MCF 10A (cell line): ENCODE measurements at places on chromosomes 5 and 9. TPM values are rescaled to one million over a fixed set of nuclear protein-coding genes. Genes with fewer than 3 reads are reported as not detected.
A peak's percentile ranks its signal among the peaks of the same experiment; 100 is the strongest.

- H3K27me3 ChIP-seq = no peaks in the 10 kb centered on the region
- H3K36me3 ChIP-seq = peaks cover 50% of the 10 kb centered on the region
- no peak overlapping the region for H3K4me3 ChIP-seq
- peak overlapping the region; percentile 55 for H3K27ac ChIP-seq
Observed at GRCh38 chr5:138000102-138000723, 32.7 kb downstream of the FAM13B start.

GRCh38 chr9:31153250-31153840 is 1231.1 kb upstream of the ACO1 start:
- no peaks in the 10 kb centered on the region for H3K36me3 ChIP-seq
- no peaks in the 10 kb centered on the region for H3K27me3 ChIP-seq
- H3K4me3 ChIP-seq = no peak overlapping the region
- H3K4me1 ChIP-seq = peaks cover 10% of the 10 kb centered on the region

Gene PJA2
- total RNA-seq = 54.4 and 56.9 TPM in 2 replicates

- H3K27me3 ChIP-seq = peaks cover 14% of the 10 kb centered on the region
- no peak overlapping the region for H3K27ac ChIP-seq
- H3K36me3 ChIP-seq = peaks cover 6% of the 10 kb centered on the region
- no peak overlapping the region for H3K4me3 ChIP-seq
- DNase-seq = no peak
Observed at GRCh38 chr9:126618190-126618584, 4.5 kb downstream of the LMX1B start.

Gene SPINK6
- total RNA-seq = 0.56 and 1.9 TPM in 2 replicates

Gene KCNIP1
- not detected in 2 replicates for total RNA-seq

Gene ENTREP1
- 0.35 and 0.74 TPM in 2 replicates for total RNA-seq

DNA sequence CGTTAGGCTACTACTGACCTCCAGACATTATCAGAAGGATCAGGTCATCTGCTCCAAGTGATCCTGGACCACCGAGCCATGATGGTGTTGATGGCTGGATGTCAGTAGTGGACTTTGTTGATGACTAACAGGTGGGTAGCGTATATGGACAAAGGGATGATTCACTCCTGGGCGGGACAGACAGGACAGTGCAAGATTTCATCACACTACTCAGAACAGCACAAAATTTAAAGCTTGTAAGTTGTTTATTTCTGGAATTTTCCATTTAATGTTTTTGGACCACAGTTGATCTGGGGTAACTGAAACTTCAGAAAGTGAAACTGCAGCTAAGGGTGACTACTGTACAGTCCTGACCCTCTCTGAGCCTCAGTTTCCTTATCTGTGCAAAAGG is 12.7 kb downstream of the PDGFRB start:
- peaks cover 48% of the 10 kb centered on the region for H3K4me1 ChIP-seq
- DNase-seq = peak; percentile 96
- H3K27ac ChIP-seq = peak overlapping the region; percentile 89
- peak overlapping the region; percentile 35 for H3K4me3 ChIP-seq
- H3K36me3 ChIP-seq = no peaks in the 10 kb centered on the region
- no peaks in the 10 kb centered on the region for H3K27me3 ChIP-seq

- no peaks in the 10 kb centered on the region for H3K4me1 ChIP-seq
- H3K36me3 ChIP-seq = no peaks in the 10 kb centered on the region
- H3K27me3 ChIP-seq = no peaks in the 10 kb centered on the region
- H3K27ac ChIP-seq = no peak overlapping the region
- DNase-seq = no peak
Observed at GRCh38 chr9:97382099-97382718, 29.7 kb upstream of the TDRD7 start.

DNA sequence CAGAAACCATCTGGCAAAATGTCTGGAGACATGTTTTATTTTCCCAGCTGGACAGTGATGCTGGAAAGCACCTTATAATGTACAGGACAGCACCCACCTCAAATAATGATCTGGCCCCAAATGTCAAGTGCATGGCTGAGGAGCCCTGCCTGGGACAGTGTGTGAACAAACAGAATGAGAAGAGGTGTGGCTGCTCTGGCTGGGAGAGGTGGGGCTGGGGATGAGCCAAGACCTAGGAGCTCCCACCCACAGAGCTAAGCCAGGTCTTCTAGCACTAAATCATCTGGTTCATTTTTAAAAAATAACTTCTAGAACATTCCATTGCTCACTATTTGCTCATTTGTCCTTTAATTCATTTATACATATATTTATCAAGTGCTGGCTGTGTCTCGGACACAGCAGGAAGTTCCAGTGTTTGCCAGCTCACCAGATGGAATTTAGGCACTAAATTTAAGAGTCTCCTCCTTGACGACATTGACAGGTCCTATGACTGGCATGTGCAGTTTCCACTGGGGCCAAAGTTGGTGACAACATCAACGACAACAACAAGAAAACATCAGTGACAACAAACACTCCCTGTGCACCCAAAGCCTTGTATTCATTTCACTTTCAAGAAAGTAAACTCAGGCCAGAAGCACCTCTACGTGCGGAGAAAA is 59.1 kb downstream of the GTF3C4 start:
- H3K27me3 ChIP-seq = peaks cover 48% of the 10 kb centered on the region
- H3K27ac ChIP-seq = no peak overlapping the region
- H3K4me3 ChIP-seq = no peak overlapping the region

Gene PAX5
- not detected in 2 replicates for total RNA-seq

GRCh38 chr9:76591256-76591950 is 132.4 kb downstream of the GCNT1 start:
- no peak overlapping the region for H3K27ac ChIP-seq
- no peaks in the 10 kb centered on the region for H3K36me3 ChIP-seq
- no peaks in the 10 kb centered on the region for H3K4me1 ChIP-seq
- no peak overlapping the region for H3K4me3 ChIP-seq
- DNase-seq = no peak
- H3K27me3 ChIP-seq = no peaks in the 10 kb centered on the region

DNA sequence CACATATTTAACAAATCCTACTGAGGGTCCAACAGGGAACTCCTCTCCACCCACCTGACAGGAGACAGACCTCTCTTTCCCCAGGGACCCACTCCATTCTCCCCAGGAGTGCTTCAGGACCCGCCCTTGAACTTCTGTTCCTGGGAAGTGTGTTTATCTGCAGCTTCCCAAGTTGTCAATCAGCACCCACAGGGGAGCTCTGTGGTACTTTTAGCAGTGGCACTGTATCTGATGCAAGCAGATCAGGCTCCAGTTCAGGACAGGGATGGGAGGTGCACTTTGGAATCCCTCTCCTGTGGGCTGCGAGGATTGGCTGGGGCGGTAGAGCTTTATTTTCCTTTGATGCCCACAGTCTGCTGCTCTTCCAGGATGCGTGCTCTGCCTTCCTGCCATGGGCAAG is 8.7 kb downstream of the GALNT10 start:
- H3K4me3 ChIP-seq = no peak overlapping the region
- no peaks in the 10 kb centered on the region for H3K27me3 ChIP-seq
- H3K27ac ChIP-seq = peak overlapping the region; percentile 34
- peaks cover 7% of the 10 kb centered on the region for H3K36me3 ChIP-seq
- no peak for DNase-seq

DNA sequence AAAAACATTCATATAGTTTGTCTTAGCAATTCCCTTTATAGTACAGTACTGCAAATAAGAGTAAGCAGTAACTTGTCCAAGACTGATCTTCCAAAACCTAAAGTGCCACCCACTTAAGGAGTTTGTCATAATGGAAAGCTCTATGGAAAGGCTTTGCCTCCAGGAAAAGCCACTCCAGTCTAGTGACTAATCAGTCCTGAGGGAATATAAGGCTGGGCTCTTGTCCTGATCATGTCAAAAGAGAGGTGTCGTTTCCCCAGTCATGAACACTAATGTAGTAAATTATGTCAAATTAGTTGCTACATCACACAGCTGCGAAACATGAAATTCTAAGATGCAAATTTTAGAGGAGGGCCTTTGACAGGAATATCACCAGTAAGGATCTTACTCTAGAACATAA is 271.6 kb downstream of the GABRB2 start:
- no peak for DNase-seq
- H3K27me3 ChIP-seq = no peaks in the 10 kb centered on the region
- no peak overlapping the region for H3K27ac ChIP-seq
- H3K36me3 ChIP-seq = no peaks in the 10 kb centered on the region
- no peak overlapping the region for H3K4me3 ChIP-seq

Gene HAND1
- not detected in 2 replicates for total RNA-seq

Gene BTNL9
- not detected in 2 replicates for total RNA-seq

- no peak overlapping the region for H3K4me3 ChIP-seq
- no peaks in the 10 kb centered on the region for H3K36me3 ChIP-seq
Observed at GRCh38 chr5:60437308-60437707, 262.7 kb downstream of the DEPDC1B start.

DNA sequence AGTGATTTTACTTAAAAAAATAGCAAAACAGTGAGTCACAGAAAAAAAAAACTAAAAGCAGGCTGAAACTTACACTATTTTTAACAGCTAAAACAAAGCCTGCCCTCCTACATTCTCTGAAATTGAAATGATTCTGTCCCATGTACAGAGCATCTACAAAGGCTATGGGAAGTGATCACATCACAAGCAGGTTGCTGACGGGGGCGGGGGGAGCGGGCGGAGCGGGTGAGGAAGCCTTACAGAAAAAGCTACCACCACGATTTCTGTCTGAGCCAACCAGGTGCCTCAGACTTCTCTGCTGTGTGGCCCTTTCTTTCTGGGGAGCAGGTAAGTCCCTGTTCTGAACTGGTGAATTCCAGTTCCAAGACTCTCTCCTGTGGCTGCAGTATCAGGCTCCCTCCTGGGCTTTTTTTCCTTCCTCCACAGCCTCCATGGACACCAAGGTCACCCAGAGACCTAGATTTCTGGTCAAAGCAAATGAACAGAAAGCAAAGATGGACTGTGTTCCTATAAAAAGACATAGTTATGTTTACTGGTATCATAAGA is 104.9 kb downstream of the ANKRD18B start:
- H3K4me3 ChIP-seq = no peak overlapping the region
- H3K4me1 ChIP-seq = peaks cover 2% of the 10 kb centered on the region
- no peaks in the 10 kb centered on the region for H3K36me3 ChIP-seq
- peaks cover 47% of the 10 kb centered on the region for H3K27me3 ChIP-seq

DNA sequence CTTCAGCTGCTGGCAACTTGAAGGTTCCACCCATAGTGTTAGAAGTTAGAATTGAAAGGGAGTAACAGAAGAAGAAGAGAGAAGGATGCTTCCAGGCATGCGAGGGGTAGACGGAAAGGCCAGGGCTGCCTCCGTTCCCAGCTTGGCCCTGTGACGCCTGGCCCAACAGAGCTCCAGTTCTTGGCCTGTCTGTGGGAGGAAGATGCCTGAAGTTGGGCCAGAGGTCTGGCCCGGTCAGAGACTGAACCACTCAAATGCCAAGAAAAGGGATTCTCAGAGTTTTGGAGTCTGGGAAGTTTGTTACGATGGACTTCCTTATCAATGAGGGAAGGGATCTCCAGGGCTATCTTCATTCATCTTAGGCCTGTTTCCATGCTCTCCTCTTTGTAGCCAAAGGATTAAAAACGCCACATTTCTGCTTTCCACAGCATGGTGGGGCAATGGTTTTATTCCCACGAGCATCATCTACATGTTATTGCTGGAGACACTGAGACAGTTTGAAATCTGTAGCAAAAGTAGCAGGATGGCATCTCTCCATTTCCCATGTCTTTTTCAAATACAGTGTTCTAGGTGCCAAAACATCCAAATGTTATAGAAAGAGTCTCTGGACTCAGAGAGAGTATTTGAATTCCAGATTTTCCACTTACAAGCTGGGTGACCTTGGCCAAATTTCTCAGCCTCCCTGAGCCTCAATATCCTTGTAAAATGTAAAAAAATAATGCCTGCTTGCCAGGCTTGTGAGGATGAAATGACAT is 65.4 kb upstream of the ANKRD55 start:
- H3K27ac ChIP-seq = no peak overlapping the region
- H3K4me1 ChIP-seq = peaks cover 6% of the 10 kb centered on the region
- H3K4me3 ChIP-seq = no peak overlapping the region
- H3K36me3 ChIP-seq = peaks cover 7% of the 10 kb centered on the region

GRCh38 chr5:174288439-174288838 is 242.9 kb downstream of the NSG2 start:
- H3K4me3 ChIP-seq = no peak overlapping the region
- DNase-seq = no peak
- H3K36me3 ChIP-seq = no peaks in the 10 kb centered on the region
- peaks cover 48% of the 10 kb centered on the region for H3K27me3 ChIP-seq

Gene PRR7
- total RNA-seq = 15.0 and 23.2 TPM in 2 replicates

DNA sequence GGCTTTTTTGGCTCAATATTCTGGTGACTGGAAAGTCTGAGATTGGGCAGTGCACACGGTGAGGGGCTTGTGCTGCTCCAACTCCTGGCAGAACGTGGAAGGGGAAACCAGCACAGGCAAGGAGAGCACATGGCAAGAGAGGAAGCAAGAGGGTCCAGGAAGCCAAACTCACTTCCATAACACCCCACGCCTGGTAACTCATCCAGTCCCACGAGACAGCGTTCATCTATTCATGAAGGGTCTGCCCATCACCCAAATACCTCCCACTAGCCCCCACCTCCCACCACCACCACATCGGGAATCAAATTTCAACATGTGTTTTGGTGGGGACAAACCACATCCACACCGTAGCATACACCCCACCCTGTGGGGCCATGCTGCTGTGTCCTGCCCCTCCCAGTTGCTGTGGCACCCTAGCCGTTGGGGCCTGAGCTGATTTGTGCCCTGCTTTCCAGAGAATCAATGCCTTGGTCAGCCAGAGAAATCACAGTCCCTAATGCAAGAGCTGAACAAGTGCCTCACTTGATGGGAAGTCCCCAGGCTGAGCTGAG is 27.3 kb downstream of the PROP1 start:
- no peak overlapping the region for H3K27ac ChIP-seq
- H3K4me3 ChIP-seq = no peak overlapping the region
- H3K4me1 ChIP-seq = no peaks in the 10 kb centered on the region
- DNase-seq = no peak
- H3K36me3 ChIP-seq = no peaks in the 10 kb centered on the region
- H3K27me3 ChIP-seq = peaks cover 14% of the 10 kb centered on the region

DNA sequence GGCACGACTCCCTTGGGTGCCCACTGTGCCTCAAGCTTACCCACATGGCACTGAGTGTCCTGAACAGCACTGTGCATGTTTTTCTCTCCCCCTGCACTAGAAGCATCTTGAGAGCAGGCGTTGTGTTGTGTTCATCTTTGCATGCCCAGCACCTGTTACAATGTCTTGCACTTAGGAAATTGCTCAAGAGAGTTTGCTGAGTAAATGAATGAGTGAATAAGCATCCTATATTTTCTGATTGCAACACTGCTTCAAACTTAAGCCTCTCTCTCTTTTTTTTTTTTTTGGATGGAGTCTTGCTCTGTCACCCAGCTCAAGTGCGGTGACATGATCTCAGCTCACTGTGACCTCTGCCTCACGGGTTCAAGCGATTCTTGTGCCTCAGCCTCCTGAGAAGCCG is 94.5 kb downstream of the LMNB1 start:
- no peaks in the 10 kb centered on the region for H3K27me3 ChIP-seq
- peaks cover 9% of the 10 kb centered on the region for H3K36me3 ChIP-seq
- peak; percentile 56 for DNase-seq
- no peaks in the 10 kb centered on the region for H3K4me1 ChIP-seq

- DNase-seq = peak; percentile 65
- no peaks in the 10 kb centered on the region for H3K27me3 ChIP-seq
- H3K4me3 ChIP-seq = no peak overlapping the region
- no peak overlapping the region for H3K27ac ChIP-seq
- no peaks in the 10 kb centered on the region for H3K36me3 ChIP-seq
- H3K4me1 ChIP-seq = no peaks in the 10 kb centered on the region
Observed at GRCh38 chr5:133130387-133131118, 78.7 kb downstream of the HSPA4 start.
